ENCODE measurements at places on chromosomes 2 and 18.

- no peak for DNase-seq
These were observed 25.3 kb upstream of the BCL2L11 start for GRCh38 chr2:111095434-111095833.

DNA sequence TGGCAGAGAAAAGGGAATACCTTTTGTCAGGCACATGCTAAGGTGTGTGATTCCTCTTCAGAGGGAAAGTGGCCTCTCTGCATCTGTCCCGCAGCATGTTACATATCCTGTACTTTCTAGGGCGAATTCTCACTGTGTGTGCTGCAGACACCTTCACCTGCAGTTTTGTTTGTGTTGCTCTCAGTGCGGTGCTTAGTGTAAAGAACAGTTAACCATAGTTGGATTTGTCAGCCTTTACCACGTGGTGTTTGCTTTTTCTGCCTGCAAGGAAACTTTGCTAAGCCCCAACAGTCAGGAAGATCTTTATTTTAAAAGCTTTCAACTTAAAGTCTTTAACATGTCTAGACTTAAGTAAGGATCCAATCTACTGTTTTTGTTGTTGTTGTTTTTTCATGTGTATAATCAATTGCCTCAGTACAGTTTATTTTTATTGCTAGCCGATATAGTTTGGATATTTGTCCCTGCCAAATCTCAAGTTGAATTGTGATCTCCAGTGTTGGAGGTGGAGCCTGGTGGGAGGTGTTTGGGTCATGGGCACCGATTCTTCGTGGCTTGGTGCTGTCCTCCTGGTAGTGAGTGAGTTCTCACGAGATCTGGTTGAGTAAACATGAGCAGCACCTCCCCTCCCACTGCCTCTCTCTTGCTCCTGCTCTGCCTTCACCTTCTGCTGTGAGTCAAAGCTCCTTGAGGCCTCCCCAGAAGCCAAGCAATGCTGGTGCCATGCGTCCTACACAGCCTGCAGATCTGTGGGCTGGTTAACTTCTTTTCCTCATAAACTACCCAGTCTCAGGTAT lies 90.6 kb downstream of the SNTG2 start:
- DNase-seq, result no peak

- DNase-seq, result no peak
These were observed 88.4 kb downstream of the ACTR2 start for GRCh38 chr2:65316072-65316471.

DNA sequence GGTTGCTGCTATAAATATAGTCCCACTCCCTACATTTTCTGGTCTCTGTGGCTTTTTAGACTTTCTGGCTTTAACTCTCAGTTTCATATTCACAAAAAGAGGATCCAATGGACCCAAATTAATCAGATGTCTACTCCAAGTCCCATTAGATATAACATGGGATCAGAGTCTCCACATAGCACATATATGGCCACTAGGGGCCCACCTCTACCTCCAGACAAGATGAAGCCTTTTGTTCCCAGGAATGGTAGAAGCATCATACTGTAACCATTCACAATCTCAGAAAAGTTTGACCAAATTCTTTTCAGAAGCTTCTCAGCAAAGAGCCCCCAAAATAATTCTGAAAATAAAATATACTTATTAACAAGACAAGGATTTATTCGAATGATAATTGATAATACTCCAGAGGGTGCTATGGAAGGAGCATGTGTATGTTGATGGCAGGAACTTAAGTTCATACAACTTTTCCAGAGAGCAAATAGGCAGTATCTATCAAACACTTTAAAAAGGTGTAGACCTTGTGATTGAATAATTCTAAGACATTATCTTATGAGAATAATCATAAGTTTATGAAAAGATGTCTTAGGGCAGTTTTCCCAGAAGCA lies 382.3 kb upstream of the CRIM1 start:
- DNase-seq, result no peak

DNA sequence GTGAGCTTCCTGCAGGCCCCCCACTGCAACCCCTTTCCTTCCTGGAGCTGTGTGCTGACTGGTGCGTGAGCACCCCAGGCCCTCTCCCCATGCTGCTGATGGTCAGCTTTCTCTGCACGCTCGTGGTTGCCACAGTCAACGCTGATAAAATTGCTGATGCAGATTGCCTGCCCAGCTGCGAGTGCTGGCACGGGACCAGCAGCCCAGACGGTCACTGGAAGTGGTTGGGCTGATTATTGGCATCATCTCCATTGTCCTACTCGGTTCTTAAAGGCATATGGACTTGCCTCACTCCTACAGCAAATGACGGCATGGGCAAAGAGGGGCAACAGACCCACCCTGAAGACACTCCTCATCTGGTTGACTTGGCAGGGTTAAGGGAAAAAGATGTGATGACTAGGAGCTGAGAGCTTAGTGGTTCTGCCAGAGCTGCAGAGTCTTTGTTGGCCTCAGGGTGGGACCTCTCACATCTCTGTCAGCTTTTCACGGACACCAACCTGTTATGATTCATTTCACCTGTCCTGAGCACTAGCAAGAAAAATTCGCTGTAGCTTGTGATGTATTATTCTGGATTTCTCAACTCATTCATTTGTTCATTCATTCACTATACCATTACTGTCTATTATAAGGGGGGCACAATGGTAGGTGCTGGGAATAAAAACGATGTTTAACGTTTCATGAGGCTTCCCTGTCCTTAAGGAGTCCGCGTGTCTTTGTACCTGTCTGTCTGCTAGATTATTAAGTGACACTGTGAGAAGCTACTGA lies 38.4 kb downstream of the PAX8 start:
- DNase-seq, result no peak

DNA sequence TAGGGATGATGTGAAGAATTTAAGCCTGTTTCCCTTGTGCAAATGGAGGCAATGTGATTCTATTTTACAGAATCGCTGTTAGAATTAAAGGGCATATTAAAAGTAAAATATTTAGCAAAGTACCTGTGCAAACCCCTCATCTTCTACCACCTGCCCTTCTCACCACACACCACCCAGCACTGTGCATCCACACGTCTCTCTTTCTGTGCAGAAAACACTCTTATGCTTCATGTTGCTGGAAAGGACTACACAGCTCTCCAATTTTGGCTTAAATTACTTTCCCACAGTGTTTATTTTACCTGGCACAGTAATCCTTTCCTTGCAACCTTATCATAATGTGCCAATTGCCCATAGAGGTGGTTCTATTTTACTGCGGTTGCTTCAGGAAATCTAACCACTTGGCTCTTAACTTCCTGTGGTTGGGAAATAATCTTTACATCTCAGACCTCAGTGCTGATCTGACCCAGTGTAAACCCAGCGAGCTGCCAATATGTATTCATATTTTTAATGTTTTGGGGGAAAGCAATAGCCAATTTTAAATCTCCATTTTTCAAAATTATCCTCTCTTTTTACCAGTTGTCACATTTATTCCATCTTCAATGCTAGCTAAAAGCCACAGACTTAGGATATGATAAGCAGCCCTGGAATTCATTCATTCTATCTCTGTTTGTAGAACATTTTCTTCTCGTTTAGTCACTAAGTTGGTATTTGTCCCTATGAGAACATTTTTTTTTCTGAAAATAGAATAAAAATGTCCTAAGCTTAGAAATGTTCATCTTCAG lies 250.9 kb downstream of the DSEL start:
- no peak for DNase-seq

DNA sequence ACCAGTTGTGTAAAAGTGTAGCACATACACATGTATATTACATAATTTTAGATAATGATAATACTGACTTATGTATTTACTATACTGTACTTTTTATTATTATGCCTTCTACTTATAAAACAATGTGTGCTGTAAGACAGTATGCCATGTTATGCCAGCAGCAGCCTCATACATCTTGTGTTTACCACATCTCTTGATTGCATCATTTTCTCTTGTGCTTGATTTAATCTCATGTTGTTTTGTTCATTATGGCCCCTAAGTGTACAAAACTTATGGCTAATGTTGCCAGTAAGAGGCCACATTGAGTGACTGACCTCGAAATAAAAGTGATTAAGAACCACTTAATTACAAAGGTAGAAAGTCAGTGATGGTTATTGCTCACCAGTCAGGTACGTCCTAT lies 128.0 kb upstream of the SP5 start:
- DNase-seq, result no peak

- DNase-seq, result no peak
These were observed 257.5 kb downstream of the RND3 start for GRCh38 chr2:150230004-150230403.

DNA sequence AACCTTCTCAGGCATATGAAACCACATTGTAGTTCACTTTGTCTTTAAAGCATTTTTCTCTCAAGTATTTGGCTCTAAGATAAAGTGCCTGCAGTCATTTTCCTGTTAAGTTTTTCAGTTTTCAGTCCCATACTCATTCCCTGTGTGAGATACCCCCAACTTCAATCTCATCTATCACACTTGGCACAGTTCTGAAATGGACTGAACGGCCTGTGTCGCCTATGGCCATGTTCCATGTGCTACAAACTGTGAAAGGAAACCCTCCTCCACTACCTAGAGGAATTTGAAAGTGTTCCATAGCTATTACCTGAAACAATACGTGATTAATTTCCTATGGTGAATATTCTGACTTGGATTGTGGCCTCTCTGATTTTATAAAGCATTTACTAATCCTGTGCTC lies 319.1 kb downstream of the CTNNA2 start:
- DNase-seq, result no peak

- no peak for DNase-seq
These were observed 73.9 kb upstream of the HK2 start for GRCh38 chr2:74759986-74760385.

DNA sequence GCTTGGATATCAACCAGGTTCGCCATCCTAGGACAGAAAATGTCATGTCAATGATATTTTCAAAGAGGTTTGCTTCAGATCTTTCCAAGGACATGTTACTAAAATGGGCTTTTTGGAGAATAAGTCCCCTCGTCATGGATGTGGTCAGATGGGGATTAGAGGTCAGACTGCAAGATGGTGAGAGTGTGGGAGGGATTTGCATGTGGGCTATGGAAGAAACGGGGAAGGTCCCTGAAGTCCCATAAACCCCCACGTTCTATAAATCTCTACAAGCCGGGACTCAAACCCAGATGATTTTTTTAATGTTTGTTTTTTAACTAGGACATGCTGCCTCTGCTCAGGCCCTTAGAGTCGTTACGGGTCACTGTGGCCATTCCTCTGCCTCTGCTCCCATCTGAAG lies 37.7 kb upstream of the IGFBP5 start:
- DNase-seq, result no peak

- DNase-seq, result no peak
These were observed 14.6 kb downstream of the ALPG start for GRCh38 chr2:232421189-232421785.

DNA sequence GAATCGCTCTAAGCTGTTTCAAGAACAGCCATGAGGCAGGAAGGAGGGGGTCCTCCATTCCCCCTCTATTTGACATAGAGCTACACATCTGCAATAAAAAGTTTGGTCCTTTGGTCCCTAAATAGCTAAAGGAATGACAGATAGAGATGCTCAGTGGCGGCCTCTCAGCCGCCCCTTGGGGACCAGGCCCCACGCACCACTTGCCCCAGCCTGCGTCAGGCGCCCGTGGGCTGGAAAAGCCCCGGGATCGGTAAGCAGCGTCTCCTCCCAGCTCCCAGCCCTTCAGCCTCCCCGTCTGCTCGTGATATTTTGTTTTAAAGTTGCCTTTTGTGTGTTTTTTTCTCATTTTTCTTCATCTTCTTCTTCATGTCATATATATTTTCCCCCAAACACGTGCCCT lies 321.0 kb downstream of the CELF4 start:
- no peak for DNase-seq

DNA sequence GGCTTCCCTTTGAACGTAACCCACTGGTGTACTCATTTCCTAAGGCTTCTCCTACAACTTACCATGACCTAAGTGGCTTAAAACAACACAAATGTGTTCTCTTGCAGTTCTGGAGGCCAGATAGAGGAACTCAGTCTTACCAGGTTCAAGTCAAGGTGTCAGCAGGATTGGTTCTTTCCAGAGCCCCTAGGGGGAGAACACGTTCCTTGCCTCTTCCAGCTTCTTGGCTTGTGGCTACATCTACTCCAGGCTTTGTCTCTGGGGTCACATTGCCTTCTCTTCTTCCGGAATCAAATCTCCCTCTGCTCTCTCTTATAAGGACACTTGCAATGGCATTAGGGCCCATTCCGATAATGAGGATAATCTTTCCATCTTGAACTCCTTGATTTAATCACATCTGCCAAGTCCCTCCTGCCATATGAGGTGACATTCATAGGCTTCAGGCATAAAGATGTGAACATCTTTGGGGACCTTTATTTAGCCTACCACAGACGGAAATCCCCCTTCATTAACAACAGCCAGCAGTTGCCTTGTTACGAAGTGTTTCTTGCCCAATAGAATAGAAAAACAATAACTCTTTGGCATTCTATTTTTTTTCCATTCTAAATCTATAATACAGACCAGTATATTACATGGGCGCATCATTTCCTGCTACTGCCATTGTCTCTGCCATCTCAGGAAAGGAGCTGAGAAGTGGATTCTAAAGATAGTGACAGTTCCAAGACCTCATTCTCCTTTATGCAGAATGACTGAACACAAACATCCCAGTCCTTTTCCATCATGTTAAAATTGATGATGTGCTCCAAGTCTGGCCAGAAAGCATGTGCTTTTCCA lies 362.0 kb downstream of the ZNF521 start:
- DNase-seq, result no peak

GRCh38 chr2:189265696-189266320 lies 86.2 kb upstream of the COL5A2 start:
- DNase-seq, result no peak

GRCh38 chr2:233325814-233326213 lies 18.2 kb downstream of the SAG start:
- no peak for DNase-seq

DNA sequence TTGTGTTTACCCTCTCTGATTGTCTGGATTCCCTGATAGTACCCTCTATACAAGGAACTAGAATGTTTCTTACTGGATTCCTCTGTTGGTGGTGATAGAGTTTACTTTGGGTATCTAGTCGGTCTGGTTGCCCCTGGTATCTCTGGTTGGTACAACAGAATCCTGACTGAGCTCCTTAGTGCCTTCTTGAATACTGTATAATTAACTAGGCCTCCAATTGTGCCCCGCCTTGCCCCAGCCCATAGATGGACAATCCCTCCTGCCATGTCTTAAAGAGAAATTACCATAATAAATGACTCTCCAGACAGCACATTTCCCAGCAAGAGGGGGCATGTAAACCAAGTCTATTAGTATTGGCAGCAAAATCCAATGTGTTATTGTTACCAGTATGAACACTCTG lies 2.3 kb downstream of the SCN1A start:
- DNase-seq, result no peak

Measured in activated CD4-positive, alpha-beta T cell treated with anti-CD3 and anti-CD28 coated beads, Interleukin-2, amount 50 U/mL, for 24 hours (primary cell).